ENCODE measurements at places on chromosomes 4 and X. TPM values are rescaled to one million over a fixed set of nuclear protein-coding genes. Genes with fewer than 3 reads are reported as not detected.

The ARL9 gene
- 0.55 TPM for total RNA-seq

The DIPK2B gene
- total RNA-seq, result not detected

The CYBB gene
- not detected for total RNA-seq

DNA sequence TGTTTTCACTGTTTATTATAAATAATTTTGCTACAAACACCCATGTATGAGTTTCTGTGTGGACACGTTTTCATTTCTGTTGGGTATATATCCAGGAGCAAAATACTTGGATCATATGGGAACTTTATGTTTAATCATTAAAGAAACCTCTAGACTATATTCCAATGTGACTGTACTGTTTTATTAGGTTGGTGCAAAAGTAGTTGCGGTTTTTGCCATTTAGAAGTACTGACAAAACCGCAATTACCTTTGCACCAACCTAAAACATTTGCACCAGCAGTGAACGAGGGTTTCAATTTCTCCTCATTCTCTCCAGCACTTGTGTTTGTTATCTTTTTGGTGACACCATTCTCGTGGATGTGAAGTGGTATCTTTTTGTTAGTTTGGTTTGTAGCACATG, 565.0 kb downstream of the TRIML1 start:
- no peak for DNase-seq
- no peak overlapping the region for H3K4me3 ChIP-seq
- no peaks in the 10 kb centered on the region for H3K27me3 ChIP-seq
- H3K27ac ChIP-seq, result no peak overlapping the region
- H3K36me3 ChIP-seq, result no peaks in the 10 kb centered on the region

DNA sequence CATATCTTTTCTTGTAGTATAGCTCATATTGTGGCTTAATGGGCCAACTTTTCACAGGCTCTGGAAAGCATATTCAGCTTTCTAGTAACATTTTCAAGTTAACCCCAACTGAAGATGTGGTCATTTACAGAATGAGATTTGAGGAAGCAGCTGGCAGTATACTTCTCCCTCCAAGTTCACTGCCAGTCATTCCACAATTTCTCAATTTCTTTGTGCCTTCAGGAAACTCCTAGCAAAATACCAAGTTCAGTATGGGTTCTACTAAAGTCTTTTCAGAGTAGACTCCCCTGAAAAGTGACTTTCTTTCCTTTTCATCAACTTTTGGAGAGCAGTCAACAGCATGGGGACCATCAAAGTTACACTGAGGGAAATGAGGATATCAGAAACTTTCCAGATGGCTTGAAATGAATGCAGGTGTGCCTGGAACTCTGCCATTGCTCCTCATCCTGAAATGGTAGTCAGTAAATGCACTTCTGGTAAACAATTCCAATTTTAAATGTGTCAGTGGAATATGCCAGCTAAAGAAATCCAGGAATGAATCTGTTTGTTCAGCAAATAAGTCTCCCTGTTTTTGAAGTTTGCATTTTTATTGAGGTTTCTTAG, 81.5 kb upstream of the TEX13D start:
- H3K36me3 ChIP-seq, result peaks cover 6% of the 10 kb centered on the region
- no peak overlapping the region for H3K27ac ChIP-seq
- H3K4me3 ChIP-seq, result no peak overlapping the region

- H3K4me1 ChIP-seq, result no peaks in the 10 kb centered on the region
- no peaks in the 10 kb centered on the region for H3K36me3 ChIP-seq
- no peak for DNase-seq
- no peak overlapping the region for H3K27ac ChIP-seq
- H3K4me3 ChIP-seq, result no peak overlapping the region
These were observed 47.5 kb upstream of the SPANXN4 start for GRCh38 chrX:142978130-142978684.

- H3K4me3 ChIP-seq, result no peak overlapping the region
- no peak overlapping the region for H3K27ac ChIP-seq
- H3K36me3 ChIP-seq, result no peaks in the 10 kb centered on the region
- DNase-seq, result no peak
- H3K27me3 ChIP-seq, result no peaks in the 10 kb centered on the region
These were observed 55.7 kb upstream of the GYPE start for GRCh38 chr4:143961075-143961474.

DNA sequence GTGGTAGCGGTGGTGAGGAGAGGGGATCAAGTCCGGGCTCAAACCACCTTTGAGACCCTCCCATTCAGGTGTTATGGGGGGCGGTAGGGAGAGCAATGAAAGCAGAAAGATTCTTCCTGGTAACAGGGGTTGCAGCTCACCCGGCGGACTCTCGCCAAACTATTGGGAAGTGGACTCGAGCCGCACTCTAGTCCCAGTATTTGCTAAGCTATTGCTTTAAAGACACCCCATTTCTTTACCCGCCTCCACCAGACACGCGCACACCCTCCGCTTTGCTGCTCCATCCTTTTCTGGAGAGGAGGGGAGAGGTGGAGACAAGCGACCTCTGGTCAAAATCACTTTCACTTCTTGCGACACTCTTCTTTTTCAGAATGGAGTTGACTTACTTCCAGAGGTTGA, 625 bp upstream of the GABRA4 start:
- peak overlapping the region; percentile 26 for H3K4me3 ChIP-seq
- DNase-seq, result no peak
- peaks cover 11% of the 10 kb centered on the region for H3K4me1 ChIP-seq
- peaks cover 62% of the 10 kb centered on the region for H3K27me3 ChIP-seq
- no peak overlapping the region for H3K27ac ChIP-seq

DNA sequence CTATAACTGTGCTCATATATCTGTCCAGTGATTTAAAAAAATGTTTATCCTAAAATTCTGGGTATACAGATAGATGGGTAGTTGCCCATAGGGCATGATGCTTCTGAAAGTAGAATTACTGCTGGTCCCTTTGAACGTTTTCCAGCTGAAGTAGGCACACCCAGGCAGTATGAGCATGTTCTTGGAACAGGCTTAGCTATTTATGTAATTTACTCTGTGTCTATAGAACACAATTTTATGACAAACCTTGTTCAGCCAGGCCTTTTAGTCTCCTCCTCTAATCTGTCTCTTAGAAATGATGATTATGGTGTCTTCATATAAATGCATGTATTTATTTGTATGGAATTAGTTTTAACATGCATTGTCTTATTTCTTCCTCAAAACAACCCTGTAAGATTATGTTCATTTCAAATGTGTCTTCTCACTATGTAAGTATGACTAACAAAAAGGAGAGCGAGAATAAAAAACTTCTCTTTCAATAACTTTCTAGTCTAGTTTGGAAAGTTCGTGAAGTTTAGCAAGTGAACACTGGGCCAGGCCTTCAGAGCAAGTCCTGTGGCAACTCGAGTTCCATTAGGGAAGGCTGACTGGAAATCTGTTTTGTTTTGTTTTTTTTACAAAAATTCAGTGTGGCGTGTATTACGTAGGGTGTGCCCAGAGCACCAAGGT, 142.0 kb downstream of the AFF1 start:
- H3K4me1 ChIP-seq, result peaks cover 33% of the 10 kb centered on the region
- DNase-seq, result no peak
- no peak overlapping the region for H3K27ac ChIP-seq

DNA sequence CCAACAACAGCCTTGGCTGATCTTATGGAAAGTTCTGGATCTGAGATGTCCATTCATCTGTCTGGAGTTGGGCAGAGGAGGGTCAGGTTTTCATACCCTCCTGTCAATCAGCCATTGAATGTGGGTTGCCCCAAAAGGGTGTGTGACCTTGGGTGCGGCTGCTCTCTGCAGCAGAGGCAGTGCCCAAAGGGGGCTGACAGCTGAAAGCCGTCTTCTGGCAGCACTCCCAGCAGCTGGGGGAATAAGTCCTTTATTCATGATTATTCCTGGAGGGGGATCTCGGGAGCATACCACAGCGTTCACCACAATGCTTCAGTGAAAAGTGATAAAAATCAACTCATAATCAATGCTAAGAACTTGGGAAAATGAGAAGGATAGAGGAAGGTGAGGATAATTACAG, 54.7 kb downstream of the OTC start:
- no peaks in the 10 kb centered on the region for H3K36me3 ChIP-seq
- no peak overlapping the region for H3K27ac ChIP-seq
- no peaks in the 10 kb centered on the region for H3K4me1 ChIP-seq
- peaks cover 9% of the 10 kb centered on the region for H3K27me3 ChIP-seq

- H3K27me3 ChIP-seq, result no peaks in the 10 kb centered on the region
- H3K36me3 ChIP-seq, result peaks cover 11% of the 10 kb centered on the region
- H3K4me3 ChIP-seq, result no peak overlapping the region
- H3K4me1 ChIP-seq, result peaks cover 16% of the 10 kb centered on the region
- no peak for DNase-seq
- no peak overlapping the region for H3K27ac ChIP-seq
These were observed 102.5 kb downstream of the PTTG2 start for GRCh38 chr4:38062776-38063097.

DNA sequence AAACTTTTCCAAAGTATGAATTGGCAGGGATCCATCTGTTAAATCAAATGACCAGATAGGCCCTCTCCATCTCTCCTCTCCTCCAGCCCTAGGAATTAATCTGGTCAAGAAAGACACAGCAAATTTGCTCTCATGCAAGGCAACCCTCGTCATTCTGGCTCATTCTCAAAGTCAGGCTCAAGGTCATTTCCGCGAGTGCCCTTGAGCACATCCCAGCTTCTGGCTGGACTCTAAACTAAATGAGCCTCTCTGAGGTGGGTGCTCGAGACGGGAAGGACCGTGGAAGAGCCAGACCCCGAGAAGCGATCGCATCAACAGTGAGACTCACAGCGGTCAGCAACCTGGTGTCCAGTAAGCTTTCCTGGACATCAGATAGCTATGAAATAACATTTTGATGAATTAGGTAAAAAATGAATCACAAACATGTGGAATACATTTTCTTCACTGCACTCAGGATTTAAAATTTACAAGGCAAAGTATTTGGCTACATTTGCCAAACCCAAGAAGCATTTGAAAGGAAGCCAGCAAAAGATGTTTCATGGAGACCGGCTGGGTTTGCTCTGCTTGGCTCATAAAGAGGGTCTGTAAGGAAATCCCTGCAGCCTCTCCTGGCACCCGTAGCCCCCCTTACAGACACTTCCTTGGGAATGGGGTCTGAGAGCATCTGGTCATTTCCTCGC, 121.0 kb downstream of the ENPP6 start:
- H3K4me1 ChIP-seq, result peaks cover 9% of the 10 kb centered on the region
- peaks cover 19% of the 10 kb centered on the region for H3K27me3 ChIP-seq
- no peak for DNase-seq
- peak overlapping the region; percentile 44 for H3K4me3 ChIP-seq
- H3K36me3 ChIP-seq, result no peaks in the 10 kb centered on the region

- no peak overlapping the region for H3K4me3 ChIP-seq
- no peak overlapping the region for H3K27ac ChIP-seq
- no peaks in the 10 kb centered on the region for H3K4me1 ChIP-seq
- no peaks in the 10 kb centered on the region for H3K27me3 ChIP-seq
These were observed 10.7 kb downstream of the NAAA start for GRCh38 chr4:75930152-75930551.

DNA sequence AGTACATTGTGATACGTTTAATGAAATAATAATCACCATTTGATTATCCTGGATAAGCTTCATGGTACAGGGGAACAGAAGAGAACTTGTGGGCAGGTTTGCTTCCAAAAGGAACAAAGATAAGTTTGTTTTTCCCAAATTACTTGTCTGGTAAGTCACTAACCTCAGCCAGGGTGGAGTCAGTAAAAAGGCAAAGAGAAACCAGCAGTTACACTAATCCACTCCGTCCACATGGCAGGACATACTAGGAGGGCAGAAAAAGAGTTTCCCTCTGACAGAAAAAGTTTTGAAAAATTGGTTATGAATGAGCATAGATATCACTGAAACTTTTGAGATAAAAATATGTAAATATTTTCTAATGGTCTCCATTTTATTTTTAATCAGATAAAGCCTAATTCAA, 285.9 kb downstream of the IL15 start:
- H3K27me3 ChIP-seq, result no peaks in the 10 kb centered on the region
- no peaks in the 10 kb centered on the region for H3K36me3 ChIP-seq
- DNase-seq, result no peak
- no peak overlapping the region for H3K27ac ChIP-seq
- H3K4me3 ChIP-seq, result no peak overlapping the region
- H3K4me1 ChIP-seq, result no peaks in the 10 kb centered on the region

DNA sequence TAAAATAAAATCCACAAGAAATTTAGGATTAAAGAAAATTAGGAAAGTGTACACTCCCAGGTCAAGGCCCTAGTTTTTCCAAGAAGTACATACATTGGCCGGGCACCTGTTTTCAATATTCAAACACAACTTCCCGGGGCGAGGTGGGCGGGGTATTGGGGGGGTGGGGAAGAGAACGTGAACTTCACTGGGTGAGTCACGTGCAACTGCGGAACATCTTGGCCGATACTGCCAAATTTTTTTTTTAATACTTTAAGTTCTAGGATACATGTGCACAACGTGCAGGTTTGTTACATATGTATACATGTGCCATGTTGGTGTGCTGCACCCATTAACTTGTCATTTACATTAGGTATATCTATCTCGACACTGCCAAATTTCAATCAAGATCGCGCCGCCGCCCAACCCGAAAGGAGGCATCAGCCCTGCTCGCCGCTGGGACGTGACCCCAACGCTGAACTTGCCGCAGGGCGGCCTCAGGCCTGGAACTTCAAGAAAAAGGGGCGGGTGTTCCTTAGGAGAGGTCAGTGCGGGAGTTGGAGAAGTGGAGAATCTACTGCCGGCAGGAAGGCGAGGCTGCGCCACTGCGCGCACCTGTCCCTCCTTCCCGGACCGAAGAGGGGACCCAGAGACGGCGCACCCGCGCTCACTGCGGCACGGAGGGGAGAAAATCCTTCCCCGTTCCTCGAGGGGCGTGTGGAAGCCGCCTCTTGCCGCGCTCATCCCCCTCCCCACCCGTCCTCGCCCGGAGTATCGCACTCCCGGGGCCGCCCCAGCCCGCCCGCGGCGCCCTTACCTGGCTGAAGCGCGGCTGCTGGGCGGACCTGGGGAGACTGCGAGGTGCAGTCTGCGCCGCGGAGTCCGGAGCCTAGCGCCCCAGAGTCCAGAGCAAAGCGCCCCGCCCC, at the start of gene TEC:
Gene TEC, minus strand, starts transcription at position 883 of the 905 bp plus-strand sequence. CDS start 41,224 bp downstream, outside the sequence.
- peak within 1 kb of the TSS; percentile 92 for H3K4me3 ChIP-seq
- peaks cover 16% of the 10 kb centered on the region for H3K4me1 ChIP-seq
- H3K27me3 ChIP-seq, result no peaks in the 10 kb centered on the region
- DNase-seq, result peak; percentile 65
- H3K27ac ChIP-seq, result peak within 1 kb of the TSS; percentile 84

DNA sequence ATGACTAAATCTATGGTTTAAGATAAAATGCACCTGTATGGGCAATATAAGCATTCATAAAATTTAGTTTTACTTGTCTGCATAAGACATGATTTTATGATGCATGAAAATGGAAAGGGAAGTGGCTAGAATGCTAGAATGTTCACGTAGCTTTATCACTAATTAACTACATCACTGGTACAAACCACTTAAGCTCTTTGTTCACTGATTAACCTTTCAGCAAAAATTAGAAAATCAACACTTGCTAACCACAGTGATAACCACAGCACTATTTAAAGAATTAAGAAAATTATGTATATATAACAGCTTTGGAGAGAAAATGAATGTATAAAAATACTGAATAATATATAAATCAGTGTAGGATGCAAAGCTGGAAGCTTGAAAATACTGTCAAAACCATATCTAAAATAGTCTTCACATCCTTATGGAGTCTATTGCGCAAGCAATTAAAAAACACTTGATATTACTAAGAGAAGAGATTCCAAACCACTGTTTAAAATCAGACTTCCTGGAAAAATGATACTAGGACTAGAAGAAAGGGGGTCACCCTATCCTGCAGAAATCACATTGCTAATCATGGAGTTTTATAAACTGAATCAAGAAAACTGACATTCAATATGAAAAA, 51.9 kb downstream of the EFHC2 start:
- no peak for DNase-seq
- no peaks in the 10 kb centered on the region for H3K27me3 ChIP-seq
- no peak overlapping the region for H3K4me3 ChIP-seq
- no peaks in the 10 kb centered on the region for H3K4me1 ChIP-seq
- no peak overlapping the region for H3K27ac ChIP-seq
